ENCODE measurements at places on chromosomes 7 and 10.
A peak's percentile ranks its signal among the peaks of the same experiment; 100 is the strongest.

- H3K27ac ChIP-seq = peak within 1 kb of the TSS; percentile 26
- peaks cover 74% of the 10 kb centered on the region for H3K27me3 ChIP-seq
- H3K36me3 ChIP-seq = peaks cover 2% of the 10 kb centered on the region
- peaks cover 9% of the 10 kb centered on the region for H3K4me1 ChIP-seq
These were observed at the start of gene ALOX5 for GRCh38 chr10:45373576-45374349. TSS of gene ALOX5 (plus strand) at chr10:45374216. CDS start at chr10:45374280, 64 bp downstream.

- no peaks in the 10 kb centered on the region for H3K4me1 ChIP-seq
- H3K27me3 ChIP-seq = peaks cover 9% of the 10 kb centered on the region
- H3K27ac ChIP-seq = no peak overlapping the region
These were observed 21.8 kb upstream of the PIP4K2A start for GRCh38 chr10:22736134-22736533.

- no peak overlapping the region for H3K4me3 ChIP-seq
- H3K27me3 ChIP-seq = peaks cover 49% of the 10 kb centered on the region
- DNase-seq = no peak
- H3K27ac ChIP-seq = no peak overlapping the region
- H3K4me1 ChIP-seq = peaks cover 34% of the 10 kb centered on the region
These were observed 2.1 kb upstream of the SFMBT2 start for GRCh38 chr10:7412928-7413282.

DNA sequence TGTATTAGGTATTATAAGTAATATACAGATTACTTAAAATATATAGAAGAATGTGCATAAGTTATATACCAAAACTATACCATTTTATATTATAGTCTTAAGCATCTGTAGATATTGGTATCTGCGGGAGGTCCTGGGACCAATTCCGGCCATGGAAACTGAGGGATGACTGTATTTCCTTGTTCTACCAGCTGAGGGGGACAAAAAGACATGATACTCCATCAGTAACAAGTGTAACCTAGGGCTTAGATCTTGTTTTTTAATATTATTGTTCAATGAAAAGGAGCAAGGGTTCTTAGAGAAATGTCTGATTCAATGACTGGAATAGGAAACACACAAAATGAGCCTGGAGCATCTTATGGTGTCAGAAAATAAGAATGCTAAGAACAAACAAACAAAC, 752.5 kb downstream of the CCSER2 start:
- no peaks in the 10 kb centered on the region for H3K4me1 ChIP-seq
- H3K36me3 ChIP-seq = no peaks in the 10 kb centered on the region
- no peak for DNase-seq
- no peak overlapping the region for H3K27ac ChIP-seq
- H3K27me3 ChIP-seq = no peaks in the 10 kb centered on the region
- H3K4me3 ChIP-seq = no peak overlapping the region

DNA sequence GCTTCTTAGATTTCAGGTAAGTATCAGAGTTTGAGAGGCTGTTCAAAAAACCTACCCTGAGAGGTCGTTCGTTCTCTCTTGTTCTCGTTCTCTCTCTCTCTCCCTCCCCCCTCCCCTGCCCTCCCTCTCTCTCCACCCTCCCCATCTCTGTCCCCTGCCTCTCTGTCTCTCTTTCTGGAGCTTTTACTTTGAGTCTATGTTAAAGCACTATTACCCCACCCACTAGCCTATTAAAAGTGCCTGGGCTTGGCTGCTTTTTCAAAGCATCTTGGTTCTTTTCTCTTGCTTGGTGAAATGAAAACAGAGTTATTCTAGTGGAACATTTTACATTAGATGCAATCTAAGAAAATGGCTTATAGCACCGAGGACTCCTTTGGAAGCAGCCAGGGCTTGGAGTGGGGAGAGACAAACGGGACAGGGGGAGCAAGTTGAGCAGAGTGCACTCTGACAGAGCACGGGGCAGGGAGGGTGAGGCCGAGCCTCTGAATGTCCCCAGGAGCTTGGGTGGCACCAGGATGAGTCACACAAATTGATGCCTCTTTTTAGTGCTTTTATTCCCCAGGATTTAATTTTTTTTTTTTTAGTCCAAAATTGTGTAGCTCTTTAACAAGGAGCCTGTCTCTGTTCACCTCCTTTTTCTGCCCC, 134.3 kb downstream of the CFAP58 start:
- no peaks in the 10 kb centered on the region for H3K36me3 ChIP-seq
- H3K27ac ChIP-seq = no peak overlapping the region
- peaks cover 12% of the 10 kb centered on the region for H3K27me3 ChIP-seq
- no peak for DNase-seq

- no peak overlapping the region for H3K4me3 ChIP-seq
- peaks cover 29% of the 10 kb centered on the region for H3K27me3 ChIP-seq
- H3K4me1 ChIP-seq = peaks cover 2% of the 10 kb centered on the region
- DNase-seq = no peak
- H3K27ac ChIP-seq = no peak overlapping the region
These were observed 31.3 kb upstream of the GALNT11 start for GRCh38 chr7:151993977-151994676.

- H3K4me1 ChIP-seq = no peaks in the 10 kb centered on the region
- H3K36me3 ChIP-seq = no peaks in the 10 kb centered on the region
- no peak overlapping the region for H3K27ac ChIP-seq
- DNase-seq = no peak
These were observed 89.8 kb downstream of the PCLO start for GRCh38 chr7:83072576-83073517.

DNA sequence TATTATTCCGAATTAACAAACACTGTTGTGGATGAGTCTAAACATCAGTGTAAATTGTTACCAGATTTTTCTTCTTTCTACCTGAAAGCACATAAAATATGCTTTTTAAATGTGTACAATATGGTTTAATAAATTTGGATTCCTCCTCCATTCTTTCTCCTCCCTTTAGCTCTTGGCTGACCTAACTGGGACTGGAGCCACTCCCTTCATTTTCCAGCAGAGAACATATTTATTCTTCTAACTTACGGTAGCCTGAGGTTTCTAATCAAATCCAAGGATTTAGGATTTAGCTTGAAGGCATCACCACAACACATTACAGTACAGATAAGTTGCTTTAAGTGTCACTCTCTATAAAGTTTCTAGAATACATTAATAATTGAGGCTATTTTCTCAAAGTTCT, 88.2 kb upstream of the SEMA3C start:
- H3K27me3 ChIP-seq = no peaks in the 10 kb centered on the region
- no peak overlapping the region for H3K4me3 ChIP-seq
- H3K27ac ChIP-seq = no peak overlapping the region
- no peaks in the 10 kb centered on the region for H3K4me1 ChIP-seq
- H3K36me3 ChIP-seq = no peaks in the 10 kb centered on the region

DNA sequence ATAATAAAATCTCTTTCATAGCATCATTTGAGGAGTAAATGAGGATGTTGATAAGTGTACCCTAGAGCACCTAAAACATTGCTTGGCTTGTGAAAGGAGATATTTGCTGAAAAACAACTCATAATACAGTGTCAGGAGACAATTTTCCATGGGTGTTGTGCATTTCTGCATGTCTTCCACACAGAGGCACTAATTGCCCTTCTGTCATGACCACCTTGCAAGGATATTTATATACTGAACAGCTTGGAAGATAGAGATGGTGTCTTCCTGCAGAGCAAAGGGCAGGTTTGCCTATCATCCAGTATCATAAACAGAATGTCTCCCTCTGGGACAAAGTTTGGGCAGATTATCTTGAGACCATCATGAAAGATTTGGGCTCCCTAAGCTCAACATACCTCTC, 495.2 kb upstream of the LRRN3 start:
- no peak for DNase-seq
- H3K4me3 ChIP-seq = no peak overlapping the region
- peaks cover 6% of the 10 kb centered on the region for H3K4me1 ChIP-seq
- no peak overlapping the region for H3K27ac ChIP-seq
- peaks cover 2% of the 10 kb centered on the region for H3K27me3 ChIP-seq

DNA sequence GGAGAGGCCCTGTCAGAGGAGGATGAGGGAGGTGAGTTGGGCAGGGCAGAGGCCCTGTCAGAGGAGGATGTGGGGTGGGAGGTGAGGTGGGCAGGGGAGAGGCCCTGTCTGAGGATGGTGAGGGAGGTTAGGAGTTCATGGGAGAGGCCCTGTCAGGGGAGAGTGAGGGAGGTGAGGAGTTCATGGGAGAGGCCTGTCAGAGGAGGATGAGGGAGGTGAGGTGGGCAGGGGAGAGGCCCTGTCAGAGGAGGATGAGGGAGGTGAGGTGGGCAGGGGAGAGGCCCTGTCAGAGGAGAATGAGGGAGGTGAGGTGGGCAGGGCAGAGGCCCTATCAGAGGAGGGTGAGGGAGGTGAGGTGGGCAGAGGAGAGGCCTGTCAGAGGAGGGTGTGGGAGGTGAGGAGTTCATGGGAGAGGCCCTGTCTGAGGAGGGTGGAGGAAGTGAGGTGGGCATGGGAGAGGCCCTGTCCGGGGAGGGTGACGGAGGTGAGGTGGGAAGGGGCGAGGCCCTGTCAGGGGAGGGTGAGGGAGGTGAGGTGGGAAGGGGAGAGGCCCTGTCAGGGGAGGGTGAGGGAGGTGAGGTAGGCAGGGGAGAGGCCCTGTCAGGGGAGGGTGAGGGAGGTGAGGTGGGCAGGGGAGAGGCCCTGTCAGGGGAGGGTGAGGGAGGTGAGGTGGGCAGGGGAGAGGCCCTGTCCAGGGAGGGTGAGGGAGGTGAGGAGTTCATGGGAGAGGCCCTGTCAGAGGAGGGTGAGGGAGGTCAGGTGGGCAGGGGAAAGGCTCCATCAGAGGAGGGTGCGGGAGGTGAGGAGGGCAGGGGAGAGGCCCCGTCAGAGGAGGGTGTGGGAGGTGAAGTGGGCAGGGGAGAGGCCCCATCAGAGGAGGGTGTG, 73.7 kb downstream of the INPP5A start:
- H3K4me3 ChIP-seq = no peak overlapping the region
- no peak for DNase-seq
- peaks cover 18% of the 10 kb centered on the region for H3K4me1 ChIP-seq
- peaks cover 11% of the 10 kb centered on the region for H3K36me3 ChIP-seq
- peaks cover 2% of the 10 kb centered on the region for H3K27me3 ChIP-seq

DNA sequence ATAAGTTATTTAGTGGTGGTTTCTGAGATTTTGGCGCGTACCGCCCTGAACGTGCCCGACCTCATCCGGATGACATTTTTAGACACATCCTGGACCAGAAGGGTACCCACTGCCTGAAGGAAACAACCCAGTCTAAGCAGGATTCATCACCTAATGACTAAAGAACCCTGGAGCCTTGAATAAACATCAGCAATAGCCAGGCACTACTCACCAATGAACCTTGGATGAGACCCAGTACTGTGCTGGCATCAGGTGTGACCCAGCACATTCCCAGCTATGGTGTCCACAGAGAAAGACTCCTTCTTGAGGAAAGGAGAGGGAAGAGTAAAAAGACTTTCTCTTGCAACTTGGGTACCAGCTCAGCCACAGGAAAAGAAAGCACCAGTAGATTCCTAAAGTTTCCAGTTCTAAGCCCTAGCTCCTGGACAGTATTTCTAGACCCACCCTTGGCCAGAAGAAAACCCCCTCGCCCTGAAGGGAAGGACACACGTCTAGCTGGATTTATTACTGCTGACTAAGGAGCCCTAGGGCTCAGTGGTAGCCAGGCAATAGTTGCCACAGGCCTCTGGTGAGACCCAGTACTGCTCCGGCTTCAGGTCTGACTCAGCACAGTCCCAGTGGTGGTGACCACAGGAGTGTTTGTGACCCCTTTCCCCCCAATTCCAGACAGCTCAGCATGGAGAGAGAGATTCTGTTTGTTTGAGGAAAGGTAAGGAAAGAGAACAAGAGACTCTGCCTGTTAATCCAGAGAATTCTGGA, 32.5 kb downstream of the ZNF277 start:
- no peak for DNase-seq
- peaks cover 1% of the 10 kb centered on the region for H3K36me3 ChIP-seq

DNA sequence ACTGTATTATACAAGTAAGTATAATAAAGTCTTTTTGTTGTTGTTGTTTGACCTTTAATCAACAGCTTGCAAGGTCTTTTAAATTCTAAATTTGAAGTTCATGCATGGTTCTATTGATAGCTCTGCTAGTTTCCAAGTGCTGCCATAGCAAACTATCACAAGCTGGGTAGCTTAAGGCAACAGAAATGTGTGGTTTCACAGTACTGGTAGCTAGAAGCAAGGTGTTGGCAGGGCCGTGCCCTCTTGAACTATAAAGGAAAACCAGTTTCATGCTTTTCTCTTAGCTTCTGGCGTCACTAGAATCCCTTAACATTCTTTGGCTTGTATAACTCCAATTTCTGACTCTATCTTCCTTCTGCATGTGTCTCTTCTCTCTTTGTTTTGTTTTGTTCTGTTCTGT, 1021.9 kb upstream of the AUTS2 start:
- H3K27me3 ChIP-seq = no peaks in the 10 kb centered on the region
- DNase-seq = no peak
- no peaks in the 10 kb centered on the region for H3K4me1 ChIP-seq

DNA sequence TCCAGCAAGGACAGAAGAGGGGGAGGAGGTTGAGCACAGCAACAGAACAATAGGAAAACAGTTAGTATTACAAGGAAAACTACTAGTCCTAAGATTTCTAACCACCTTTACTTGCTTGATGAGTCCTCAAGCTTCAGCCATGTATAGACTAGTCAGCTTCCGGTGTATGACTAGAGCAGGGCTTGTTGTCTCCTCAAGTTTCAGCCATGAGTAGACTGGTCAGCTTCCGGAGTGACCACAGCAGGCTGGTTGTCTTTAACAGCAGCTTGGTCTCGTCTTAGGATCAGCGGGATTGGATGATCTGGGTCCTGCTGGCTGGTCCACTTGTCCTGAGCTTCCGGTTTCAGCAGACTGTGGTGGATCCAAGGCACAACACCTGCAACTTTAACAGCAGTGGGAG, 10.6 kb upstream of the ZNF239 start:
- no peak overlapping the region for H3K4me3 ChIP-seq
- no peaks in the 10 kb centered on the region for H3K36me3 ChIP-seq
- H3K4me1 ChIP-seq = no peaks in the 10 kb centered on the region
- no peak for DNase-seq
- no peak overlapping the region for H3K27ac ChIP-seq

DNA sequence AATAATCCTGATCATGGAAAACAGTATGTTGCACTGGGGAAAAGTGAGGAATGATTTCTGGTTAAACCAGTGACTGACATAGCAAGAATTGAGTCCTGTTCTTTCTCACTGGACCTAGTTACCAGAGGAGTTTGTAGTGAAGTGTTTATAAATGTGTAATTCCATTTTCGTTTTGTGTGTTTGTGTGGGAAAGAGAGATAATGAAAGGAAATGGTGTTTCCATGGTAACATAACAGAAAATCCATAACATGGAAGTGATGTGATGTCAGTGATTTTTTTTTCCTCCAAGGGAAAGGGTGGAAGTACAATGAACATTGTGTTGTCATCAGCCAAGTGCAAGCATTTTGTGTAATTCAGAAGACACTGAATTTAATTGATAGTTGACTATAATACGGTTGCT, 283.9 kb downstream of the PLXDC2 start:
- H3K4me1 ChIP-seq = no peaks in the 10 kb centered on the region
- H3K4me3 ChIP-seq = no peak overlapping the region
- H3K36me3 ChIP-seq = no peaks in the 10 kb centered on the region
- no peaks in the 10 kb centered on the region for H3K27me3 ChIP-seq
- DNase-seq = no peak
- H3K27ac ChIP-seq = no peak overlapping the region

All from T-helper 2 cell treated with Interferon-gamma antibody and Interleukin-4, amounts not matched to agents 5 μg/mL and 100 μg/mL, for 36 hours (primary cell).